Stimulated activated CD8-positive, alpha-beta memory T cell treated with anti-CD3 and anti-CD28 coated beads, Interleukin-4, amount 100 ng/mL, for 1 hour (primary cell): ENCODE measurements at places on chromosomes 5 and 9.

GRCh38 chr5:61232490-61233050 is 70.3 kb upstream of the SMIM15 start:
- no peak for DNase-seq

- DNase-seq, result no peak
Measured at GRCh38 chr5:77774981-77775789, 954 bp downstream of the TBCA start.

GRCh38 chr5:78905084-78905938 is 79.8 kb downstream of the ARSB start:
- no peak for DNase-seq

GRCh38 chr9:82791692-82792091 is 271.2 kb downstream of the RASEF start:
- no peak for DNase-seq

GRCh38 chr5:73280821-73281746 is 108.1 kb downstream of the TMEM174 start:
- DNase-seq, result no peak

GRCh38 chr5:96141749-96142148 is 180.1 kb upstream of the ELL2 start:
- no peak for DNase-seq

DNA sequence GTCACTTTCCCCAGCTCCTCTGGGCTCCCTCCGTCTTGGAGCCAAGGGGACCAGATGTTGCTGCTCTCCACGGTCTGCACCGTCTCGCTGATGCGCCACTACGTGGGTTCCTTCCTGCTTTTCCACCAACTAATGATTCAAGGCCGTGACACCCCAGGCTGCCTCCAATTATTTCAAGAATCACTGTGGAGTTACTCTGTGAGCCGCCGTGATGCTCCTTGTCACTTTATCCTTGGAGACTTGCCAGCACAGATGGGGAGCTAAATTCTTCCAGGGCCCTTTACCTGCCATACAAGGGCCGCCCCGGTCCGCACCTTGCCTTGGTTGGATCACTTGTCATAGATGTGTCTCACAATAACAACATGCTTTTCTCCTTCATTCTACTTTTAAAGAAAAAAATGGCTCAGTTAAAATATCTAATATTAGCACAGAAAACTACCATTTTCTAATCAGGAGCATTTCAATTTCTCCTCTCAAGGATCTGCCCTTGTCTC is 202.0 kb downstream of the FSTL4 start:
- DNase-seq, result no peak

- DNase-seq, result no peak
Measured at GRCh38 chr5:145484158-145484557, 351.0 kb downstream of the PRELID2 start.

DNA sequence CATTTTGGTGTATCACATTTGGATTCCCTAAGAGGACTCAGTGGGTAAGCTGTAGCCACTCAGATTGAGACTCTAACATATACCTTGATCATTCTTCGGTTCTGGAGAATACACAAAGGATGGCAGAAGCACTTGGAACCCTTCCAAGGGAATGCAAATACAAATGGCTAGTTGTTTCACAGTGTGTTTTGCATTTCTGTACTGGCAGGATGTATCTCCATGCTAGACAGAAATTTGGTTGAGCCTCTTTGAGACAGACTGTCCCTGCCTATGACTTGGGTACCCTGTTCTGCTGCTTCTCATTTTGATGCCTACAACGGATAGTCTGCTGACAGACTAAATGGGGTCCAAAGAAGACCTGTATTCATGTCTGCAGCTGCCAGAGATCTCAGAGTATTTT is 273.5 kb downstream of the TMEM38B start:
- no peak for DNase-seq

- no peak for DNase-seq
Measured at GRCh38 chr9:75962013-75962661, 71.7 kb downstream of the PCSK5 start.

DNA sequence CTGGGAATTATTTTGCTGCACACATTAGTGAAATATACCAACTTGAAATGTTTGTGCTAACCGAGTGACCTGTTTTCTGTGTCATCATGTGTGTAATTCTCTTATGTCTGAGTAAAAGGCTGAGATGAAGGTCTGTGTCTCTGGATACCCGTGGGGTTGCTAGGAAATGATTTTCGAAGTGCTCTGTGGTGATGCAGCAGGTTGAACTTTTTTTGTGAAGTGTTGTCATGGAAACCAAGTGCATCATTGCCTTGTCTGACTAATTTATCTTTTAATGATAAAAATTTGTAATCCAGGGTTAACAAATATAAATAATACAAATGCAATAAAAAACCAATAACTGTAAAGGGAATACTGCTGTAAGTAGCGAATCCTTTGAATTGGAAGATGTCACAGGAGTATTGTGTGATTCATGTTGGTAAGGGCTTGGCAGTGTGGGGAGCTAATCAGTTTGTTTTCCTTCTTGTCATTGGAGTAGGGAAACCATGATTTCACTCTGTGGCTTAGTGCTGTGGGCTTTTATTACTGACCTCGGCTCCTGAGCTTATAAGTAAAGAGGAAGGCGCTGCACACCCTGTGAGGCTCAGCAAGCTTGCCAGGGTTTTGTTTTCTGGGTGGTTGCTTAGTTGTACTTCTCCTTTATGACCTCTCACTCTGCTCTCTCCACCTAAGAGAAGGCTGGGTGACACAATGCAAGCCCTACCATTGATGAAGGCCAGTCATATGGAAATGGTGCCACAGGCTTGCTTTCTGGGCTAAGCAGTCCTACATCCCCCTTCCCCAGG is 22.3 kb downstream of the PDE8B start:
- DNase-seq, result no peak

DNA sequence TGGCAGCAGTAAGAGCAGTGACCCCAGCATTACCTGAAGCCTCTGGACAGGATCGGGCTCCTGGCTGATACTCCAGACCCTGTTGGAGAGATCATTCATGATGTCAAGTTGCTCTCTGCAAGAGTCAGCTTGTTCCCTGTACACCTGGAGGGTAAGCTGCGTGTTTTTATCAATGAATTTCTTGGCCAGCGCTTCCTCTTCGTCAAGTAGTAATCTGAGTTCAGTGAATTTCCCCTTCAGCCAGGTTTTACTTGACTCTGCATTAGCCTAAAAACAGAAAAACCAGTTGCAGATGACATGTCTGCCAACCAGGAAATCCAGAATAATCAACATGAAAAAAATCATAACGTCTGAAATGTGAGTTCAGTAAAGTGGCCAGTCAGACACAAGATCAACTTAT is 19.1 kb downstream of the TRIM14 start:
- no peak for DNase-seq

DNA sequence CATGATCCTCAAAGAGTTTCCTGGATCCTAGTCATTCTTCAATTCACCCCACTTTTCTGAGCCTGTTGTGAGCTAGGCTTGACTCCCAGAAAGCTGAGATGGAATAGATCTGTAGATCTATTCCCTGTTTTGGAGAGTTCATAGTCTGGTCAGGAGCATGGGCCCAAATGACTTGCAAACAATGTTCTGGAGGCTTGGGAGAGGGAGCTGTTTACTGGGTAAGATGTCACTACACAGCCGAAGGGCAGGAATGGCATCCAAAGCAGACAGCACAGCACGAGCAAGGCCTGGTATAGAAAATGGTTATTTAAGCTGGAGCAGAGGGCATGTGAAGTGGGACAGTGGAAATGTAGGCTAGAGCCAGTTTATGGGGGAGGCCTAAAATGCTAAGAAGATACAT is 152.5 kb upstream of the ALDH1B1 start:
- no peak for DNase-seq

- DNase-seq, result no peak
Measured at GRCh38 chr5:53397141-53397757, 83.2 kb upstream of the FST start.

GRCh38 chr5:140042643-140043507 is at the start of gene NRG2:
Gene NRG2 (minus strand): TSS chr5:140043299.
- peak; percentile 25 for DNase-seq

GRCh38 chr9:95981761-95982390 is 106.4 kb downstream of the ERCC6L2 start:
- DNase-seq, result no peak

DNA sequence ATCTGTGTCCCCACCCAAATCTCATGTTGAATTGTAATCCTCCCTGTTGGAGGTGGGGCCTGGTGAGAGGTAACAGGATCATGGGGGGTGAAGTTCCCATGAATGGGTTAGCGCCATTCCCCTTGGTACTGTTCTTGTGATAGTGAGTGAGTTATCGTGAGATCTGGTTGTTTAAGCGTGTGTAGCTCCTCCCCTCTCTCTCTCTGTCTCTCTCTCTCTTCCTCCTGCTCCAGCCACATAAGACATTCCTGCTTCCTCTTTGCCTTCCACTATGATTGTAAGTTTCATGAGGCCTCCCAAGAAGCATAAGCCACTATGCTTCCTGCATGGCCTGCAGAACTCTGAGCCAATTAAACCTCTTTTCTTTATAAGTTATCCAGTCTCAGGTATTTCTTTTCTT is 28.8 kb downstream of the C5orf15 start:
- DNase-seq, result no peak

DNA sequence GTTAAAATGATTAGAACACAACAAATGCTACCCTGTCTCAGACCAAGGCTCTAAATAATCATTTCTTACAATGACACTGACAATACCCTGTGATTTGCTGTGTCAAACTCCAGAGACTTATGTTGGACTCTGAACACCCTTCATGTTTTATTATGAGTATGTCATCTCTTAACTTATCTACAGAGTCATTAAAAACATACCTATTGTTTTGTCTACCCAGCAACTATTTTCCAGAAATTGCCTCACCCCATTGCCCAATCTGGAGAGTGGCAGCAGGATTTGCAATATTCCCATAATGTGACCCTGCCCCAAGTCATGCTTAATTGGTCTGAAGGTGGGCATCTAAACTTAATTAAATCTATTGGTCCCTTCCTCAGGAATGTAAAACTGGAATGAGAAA is 23.0 kb upstream of the KIF2A start:
- DNase-seq, result no peak

GRCh38 chr5:158634714-158635113 is 465.0 kb downstream of the EBF1 start:
- no peak for DNase-seq

- DNase-seq, result no peak
Measured at GRCh38 chr9:114603248-114603647, 7.8 kb upstream of the TMEM268 start.

DNA sequence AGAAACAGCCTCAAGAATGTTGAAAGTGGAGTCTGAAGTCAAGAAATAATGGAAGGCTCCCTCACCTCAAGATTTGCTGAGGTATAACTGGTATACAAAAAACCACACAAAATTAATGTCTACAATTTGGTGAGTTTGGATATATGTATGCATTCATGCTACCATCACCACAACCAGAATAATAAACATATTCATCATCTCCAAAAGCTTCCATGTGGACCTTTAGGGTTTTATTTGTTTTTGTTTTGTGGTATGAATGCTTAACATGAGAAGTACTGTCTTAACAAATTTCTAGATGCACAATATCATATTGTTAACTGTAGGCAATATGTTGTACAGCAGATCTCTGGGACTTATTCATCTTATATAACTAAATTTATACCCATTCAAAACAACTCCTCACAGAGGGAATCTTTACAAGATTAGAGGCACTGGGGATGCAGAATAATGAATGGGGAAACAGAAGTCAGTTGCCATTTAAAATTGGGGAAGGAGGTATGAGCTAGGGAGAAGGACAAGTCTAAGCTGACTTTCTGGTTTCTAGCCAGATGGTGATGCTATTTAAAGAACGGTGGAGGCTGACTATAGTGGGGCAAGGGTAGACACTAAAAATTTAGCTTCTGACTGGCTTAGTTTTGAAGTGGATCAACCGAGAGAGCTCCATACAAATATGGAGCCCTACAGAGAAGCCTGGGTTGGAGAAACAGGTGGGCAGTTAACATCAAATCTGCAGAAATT is 213.9 kb downstream of the BNC2 start:
- DNase-seq, result no peak

DNA sequence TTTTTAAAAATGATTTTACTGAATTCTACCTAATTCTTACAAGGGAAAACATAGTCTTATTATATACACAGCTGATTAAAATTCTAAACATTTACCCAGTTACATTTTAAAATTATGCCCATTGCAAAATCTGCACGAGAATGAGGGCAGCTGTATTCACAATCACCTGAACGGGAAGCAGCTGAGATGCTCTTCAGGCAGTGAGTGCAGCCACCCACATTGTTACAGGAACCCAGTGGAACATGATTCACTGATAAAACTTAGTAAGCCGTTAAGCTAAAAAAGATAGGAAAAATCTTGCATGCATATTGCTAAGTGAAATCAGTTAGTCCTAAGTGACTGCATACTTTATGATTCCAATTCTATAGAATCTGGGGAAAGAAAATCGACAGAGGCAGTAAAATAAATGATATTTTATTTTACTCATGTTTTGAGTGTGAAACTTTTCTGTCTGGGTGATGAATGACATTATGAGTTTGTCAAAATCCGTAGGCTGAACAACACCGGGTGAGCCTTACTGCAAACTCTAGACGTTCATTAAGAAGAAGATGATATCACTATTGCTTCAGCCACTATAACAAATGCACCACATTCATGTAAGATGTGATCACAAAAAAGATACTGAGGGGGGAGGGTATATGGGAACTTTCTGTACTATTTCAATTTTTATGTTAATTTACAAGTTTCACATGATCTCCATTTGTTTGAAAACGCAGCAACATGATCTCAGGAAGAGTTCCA is 39.1 kb upstream of the FLT4 start:
- no peak for DNase-seq

DNA sequence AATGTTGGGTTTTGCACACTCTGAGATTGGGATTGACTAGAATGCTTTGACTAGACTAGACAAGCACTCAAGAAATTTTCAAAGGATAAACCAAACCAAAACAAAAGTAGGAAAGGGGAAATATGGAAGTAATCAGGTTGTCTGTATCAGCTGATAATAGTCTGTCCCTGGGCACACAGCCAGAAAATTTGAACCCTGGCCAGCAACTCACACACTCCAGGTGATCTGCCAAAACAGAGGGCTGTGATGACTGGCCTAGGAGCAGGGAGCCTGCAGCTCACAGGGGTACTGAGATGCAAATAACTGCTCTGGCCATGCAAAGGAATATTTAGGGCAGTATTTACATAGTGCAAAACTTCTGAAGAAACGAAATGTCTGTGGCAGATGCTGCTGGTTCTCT is 112.3 kb upstream of the SMIM23 start:
- DNase-seq, result no peak

GRCh38 chr9:98702835-98703380 is 5.8 kb downstream of the GABBR2 start:
- DNase-seq, result no peak

GRCh38 chr9:127177231-127177630 is 54.8 kb upstream of the ANGPTL2 start:
- DNase-seq, result no peak

DNA sequence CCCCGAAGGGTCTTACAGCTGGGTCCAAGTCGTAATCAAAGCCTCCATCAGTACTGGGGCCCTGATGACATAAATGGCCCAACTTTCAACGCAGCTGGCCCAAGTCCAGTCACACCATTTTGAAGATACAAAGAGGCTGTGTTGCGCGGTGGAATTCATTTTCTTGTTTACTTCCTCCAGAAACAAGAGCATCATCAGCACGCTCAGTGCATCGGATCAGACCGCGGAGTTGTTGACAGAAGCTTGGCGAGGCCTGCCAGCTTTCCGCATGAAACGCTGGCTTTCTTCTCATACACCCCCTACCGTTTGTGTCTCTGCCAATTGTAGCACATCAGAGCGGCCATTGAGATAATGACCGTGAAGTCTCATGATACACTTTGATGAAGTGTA is 101.7 kb upstream of the SPATA31D4 start:
- DNase-seq, result no peak
